ENCODE measurements at places on chromosomes 3 and 15.

- no peak for DNase-seq
These were observed 28.3 kb upstream of the GALNT15 start for GRCh38 chr3:16146015-16146730.

DNA sequence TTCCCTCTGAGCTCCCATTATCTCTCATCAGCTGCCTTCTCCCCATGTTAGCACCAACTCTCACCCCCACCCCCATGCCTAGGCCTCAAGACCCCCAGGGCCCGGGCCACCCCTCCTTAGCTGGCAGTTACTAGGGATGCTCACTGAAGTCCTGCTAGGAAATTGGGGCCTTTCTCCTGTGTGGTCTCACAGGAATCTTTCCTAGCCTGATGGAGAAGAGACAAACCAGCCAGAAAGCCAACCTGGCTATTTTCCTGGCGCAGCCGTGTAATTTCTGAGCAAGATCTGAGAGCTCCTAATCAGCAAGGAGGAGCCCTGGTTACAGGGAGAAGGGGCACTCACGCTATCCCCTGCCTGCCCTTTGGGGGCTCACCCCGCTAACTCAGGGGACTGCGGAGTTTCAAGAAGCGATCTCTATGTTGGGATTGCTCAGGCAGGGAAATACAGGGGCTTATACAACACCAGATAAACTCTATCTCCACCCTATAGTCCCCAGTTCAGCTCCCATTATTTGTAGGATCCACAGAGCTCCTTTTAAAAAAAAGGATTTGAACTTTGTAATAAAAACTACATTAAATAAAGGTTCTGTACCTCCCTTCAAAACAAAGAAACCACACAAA, 25.2 kb downstream of the NR2F2 start:
- no peak for DNase-seq

- DNase-seq: no peak
These were observed 86.7 kb downstream of the VGLL4 start for GRCh38 chr3:11556851-11557644.

GRCh38 chr3:14829811-14830210, 11.0 kb downstream of the FGD5 start:
- DNase-seq: no peak

DNA sequence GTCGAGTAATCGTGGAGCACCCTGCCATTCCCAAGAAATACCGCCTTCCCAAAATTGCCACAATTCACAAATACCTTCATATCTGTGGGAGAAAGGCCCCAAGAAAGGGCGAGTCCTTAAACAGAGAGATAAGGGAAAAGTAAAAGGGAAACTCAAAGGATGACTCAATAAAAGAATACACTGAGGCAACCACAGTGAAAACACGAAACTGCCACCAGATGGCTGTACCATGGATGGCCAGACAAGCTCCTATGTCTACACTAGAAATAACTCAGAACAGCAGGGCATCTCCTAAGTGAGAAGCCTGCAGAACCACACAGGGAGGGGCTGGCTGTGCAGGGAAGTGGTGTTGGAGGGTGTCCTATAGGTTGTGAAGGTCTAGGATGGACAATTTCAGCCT, 25.0 kb downstream of the SRGAP3 start:
- no peak for DNase-seq

- no peak for DNase-seq
These were observed 30.0 kb downstream of the FILIP1L start for GRCh38 chr3:100084100-100084806.

DNA sequence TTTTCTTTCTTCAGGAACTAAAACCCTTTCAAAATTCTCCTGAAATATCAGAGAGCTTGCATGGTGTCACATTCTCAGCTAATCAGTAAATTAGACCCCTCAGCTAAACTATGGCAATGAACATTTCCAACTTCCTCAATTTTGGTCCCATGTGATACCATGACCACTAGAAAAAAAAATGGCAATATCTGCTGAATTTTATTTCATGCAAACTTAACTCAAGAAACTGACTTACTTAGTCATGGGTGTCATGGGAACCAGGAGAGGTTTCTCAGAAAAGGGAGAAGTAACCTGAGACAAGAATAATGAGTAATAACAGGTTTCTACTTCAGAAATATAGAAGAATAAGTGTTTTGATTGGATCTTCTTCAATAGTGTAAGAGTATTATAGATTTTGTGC, 784.6 kb upstream of the ALCAM start:
- no peak for DNase-seq

DNA sequence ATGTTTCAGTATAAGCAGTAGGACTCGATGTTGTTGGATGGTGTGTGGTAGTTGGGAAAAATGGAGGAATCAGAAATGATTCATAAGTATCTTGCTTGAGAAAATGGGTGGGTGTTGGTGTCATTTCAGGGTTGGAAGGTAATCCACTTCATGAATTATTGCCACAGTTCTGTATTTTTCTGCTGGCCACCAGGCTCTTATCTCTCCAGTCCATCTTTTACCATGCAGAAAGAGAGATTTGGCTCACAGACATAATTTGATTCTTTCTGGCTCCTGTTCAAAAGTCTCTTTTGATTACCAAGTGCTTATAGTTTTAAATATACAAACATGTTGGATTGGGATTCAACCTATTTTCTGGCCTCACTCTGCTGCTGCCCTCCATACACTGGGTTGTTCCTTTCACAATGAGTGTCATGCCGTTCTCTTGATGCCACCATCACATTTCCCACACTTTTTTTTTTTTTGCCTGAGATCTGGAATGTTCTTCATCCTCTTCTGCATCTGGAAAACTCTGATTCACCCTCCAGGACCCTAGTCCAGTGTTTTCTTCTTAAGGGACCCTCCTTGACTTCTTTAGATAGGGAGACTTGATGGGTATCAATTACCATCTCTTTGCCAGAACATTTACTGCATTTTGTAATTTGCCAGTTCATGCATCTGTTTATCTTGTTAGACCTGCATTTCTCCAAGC, 69.4 kb upstream of the GAP43 start:
- no peak for DNase-seq

GRCh38 chr15:55846116-55846707, 103.3 kb upstream of the PRTG start:
- DNase-seq: no peak
